Activated T-cell treated with anti-CD3 and anti-CD28 coated beads for 1 hour (primary cell): ENCODE measurements at places on chromosomes 11 and 22.

GRCh38 chr22:46099740-46100139, 50.6 kb upstream of the PPARA start:
- no peak for DNase-seq

- DNase-seq: no peak
These were observed 82.3 kb upstream of the PHOX2A start for GRCh38 chr11:72326151-72326848.

DNA sequence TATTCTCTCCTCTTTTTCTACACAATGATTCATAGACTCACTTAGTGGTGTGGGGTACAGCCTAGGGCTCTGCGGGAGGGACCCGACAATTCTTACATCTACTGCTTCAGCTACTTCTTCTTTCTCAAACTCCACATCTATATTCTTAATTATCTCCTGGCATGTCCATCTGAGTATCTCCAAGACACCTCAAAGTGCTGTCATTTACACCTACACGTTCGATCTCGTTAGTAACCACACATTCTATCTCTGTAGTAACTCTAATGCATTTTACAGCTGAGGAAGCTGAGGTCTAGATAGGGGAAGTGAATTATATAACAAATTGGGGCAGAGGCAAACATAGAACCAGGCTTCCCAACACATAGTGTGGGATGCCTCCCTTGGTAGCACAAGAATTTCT, 27.7 kb upstream of the RRM1 start:
- DNase-seq: no peak

DNA sequence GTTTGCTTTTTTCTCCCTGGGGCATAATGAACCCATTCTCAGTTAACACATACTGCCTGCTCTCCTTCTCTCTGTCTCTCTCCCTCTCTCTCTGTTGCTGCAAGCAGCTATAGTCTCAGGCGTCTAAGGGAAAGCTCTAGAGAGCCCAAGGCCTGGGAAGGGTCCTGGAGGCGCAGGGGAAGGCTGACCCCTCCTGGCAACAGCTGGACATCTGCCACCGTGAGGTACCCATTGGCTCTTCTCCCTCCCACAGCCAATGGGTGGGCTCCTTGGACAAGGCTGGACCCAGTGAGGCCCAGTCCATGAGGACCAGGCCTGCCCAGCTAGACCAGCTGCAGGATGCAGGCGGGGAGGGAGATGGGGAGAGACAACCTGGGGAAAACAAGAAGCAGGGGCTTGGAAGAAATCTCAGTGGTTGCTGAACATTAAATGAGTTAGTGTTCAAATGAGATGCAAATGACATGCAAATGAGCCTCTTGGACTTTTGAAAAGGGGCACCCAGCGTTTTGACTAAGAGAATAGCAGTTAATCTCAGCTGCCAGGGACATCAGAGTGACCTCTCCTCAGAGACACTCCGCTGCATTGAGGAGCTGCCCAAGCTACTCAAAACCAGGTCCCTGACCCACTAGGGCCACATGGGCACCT, 349.7 kb downstream of the BUD13 start:
- no peak for DNase-seq

DNA sequence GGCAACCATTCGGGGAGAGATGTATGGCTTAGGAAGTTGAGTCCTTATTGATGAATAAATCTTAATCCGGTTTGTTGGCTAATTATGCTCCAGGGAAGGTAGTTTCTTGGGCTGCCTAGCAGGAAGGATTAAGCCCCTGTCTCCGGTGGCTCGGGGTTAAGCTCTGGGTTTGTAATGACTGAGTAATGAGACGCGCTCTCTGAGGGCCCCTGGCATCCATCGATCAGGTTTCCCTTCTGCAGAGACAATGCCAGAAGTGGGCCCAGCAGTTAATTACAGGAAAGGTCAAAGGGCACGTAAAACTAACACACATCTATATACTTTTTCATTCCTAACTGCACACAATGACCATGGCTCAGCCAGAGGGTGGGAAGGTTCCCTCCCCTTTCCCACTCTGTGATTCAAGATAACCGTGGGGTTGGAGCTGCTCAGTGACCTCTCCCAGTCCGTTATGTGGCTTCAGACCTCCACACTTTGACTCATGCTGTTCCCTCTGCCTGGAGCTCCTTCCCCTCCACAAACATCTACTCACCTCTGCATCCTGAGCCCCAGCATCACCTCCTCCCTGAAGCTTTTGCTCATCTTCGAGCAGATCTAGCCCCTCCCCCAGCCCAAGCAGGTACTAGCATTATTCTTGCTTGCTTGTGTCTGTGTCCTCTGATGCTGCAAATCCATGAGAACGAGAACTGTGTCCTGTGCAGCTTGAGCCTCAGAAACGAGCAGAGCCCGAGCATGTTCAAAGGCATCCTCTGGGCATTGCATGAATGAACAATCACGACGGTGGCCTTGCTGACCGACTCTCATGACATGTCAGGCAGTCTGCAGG, 16.6 kb downstream of the SCUBE1 start:
- no peak for DNase-seq

GRCh38 chr22:37854946-37855345, 5.7 kb downstream of the EIF3L start:
- DNase-seq: no peak

DNA sequence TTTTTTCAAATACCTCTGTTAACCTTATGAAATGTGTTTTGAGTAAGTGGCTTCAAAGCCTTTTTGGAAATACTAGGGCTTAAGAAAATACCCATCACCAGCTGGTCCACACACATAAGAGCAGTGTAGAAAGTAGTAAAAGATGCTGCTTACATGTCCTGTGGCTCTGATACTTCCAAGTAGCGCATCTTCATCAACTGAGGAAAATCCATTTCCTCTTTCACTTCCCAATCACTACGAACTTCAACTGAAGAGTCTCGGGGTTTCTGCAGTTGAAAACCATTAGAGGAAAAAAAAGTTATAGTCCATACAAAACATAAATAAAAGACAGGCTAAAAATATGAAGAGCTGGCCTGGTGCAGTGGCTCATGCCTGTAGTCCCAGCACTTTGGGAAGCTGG, 8.5 kb downstream of the EIF3D start:
- no peak for DNase-seq

DNA sequence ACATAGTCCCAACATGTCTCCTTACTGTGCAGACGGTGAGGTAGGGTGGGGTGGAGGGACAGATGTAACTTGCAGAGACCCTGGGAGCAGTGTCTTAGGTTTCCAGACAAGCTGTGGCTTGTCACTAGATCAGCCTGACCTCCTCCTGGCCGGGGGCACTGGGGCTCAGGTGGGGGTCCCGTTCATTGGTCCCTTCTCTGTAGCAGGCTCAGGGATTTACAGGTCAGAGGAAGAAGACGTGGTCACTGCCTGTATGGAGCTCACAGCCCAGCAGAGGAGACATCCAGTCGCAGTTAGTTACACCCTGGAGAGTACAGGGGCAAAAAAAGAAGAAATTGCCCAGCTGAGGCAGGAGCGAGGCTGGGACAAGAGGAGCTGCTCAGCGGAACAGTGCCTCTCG, 22.0 kb upstream of the TUB start:
- DNase-seq: no peak

DNA sequence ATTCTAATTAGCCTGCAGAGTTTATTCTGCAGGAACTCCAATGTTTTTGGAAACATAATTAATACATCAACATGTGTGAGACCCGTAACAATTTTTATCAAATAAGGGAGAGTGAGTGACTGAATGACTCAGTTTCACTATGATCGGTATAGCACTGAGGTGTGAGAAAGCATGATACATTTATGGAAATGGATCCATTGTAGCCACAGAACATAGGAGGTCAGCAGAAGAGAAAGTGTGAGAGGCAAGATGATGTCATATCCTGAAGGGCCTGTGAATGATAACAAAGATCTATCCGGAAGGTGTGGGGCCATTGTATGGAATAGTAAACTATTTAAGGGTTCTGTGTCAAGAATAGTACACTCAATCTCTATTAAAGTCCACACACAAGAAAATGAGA, 1406.1 kb upstream of the TENM4 start:
- no peak for DNase-seq

GRCh38 chr22:42142771-42143461, 12.3 kb upstream of the CYP2D6 start:
- no peak for DNase-seq

DNA sequence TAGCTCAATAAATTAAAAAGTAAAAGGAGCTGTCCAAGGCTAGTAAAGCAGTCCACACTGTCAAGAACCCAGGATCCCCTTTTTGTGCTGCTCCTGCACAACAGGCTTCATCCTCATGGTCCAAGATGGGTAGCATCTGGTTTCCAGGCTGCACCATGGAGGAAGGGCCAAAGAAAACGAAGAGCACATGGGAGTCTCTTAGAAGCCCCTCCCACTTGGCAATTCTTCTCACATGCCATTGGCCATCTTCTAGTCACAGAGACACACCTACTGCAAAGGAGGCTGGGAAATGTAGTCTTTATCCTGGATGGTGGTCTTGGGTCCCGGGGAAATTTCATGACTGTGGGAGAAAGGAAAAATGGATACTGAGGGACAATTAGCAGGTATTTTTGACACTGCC, 37.8 kb downstream of the PRR5L start:
- DNase-seq: no peak
